ENCODE measurements at places on chromosomes 12 and 14. TPM values are rescaled to one million over a fixed set of nuclear protein-coding genes. Genes with fewer than 3 reads are reported as not detected.

DNA sequence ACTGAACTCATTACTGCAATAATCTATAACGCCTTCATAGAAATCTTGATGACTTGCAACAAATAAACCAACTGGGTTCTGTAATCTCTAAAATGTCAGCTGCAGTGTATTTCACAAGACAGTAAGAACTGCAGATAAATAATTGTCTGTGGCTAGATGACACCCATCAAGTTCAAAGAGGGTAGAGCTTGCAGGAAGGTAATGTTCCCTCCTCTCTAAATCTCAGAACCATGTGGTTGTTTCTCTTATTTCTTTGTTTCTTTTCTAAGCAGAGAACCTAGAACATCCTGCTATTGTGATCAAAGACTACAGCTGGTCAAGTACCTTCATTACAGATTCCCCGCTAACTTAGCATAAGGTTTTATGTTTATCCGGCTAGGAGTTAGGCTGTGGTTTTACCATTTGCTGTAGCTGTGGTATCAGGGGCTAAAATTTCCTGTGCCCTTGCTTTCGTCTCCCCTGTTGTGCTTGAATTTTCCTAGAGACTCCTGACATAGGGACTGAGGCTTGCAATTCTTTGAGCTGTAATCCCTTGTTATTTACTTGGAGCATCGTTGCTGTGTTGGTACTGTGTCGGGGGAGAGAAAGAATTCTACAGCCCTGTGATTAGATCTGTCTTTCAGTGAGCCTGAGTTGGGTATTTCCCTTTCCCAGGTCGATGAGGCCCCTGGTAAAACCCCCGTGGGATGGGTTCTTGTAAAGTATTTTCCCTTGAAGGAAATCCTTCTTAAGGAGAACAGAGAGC, 253.1 kb upstream of the BTG1 start:
- no peak for DNase-seq

DNA sequence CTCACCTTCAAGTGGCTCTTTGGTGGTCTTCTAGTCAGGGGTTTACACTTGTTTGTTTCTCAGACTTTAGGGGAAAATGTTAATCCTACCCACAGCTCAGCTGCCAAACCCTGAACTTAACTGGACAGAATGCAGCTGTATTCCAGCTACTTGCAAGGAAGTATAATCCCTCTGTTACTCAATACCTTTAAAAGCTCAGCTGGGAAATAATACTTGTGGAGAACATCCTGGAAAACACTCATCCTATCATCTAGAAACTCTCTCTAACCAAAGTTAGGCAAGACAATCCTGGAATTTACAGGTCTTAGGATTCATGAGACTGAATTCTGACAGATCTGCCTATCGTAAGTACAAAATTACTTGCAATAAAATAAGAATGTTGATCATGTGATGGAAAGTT, 404.1 kb downstream of the ADAMTS20 start:
- peak; percentile 5 for DNase-seq

DNA sequence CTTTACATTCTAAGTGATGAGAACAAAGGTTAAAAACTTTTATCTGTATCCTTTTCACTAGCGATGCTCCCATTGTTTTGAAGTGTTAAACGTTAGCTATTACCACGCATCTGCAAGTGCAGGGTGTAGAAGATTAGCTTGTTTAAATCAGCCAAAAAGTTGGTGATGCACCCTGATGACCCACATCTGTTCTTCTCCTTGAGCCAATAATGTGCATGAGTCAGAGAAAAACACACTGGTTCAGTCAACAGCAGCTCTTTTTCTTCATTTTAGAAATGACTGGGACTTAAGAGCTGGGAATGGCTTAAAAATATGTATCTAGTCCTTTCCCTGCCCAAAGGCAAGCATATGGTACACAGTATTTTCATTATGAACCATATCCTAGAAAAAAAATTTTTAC, 323.5 kb upstream of the PDE3A start:
- peak; percentile 56 for DNase-seq

Gene ATXN3
- 75.6 TPM for total RNA-seq

DNA sequence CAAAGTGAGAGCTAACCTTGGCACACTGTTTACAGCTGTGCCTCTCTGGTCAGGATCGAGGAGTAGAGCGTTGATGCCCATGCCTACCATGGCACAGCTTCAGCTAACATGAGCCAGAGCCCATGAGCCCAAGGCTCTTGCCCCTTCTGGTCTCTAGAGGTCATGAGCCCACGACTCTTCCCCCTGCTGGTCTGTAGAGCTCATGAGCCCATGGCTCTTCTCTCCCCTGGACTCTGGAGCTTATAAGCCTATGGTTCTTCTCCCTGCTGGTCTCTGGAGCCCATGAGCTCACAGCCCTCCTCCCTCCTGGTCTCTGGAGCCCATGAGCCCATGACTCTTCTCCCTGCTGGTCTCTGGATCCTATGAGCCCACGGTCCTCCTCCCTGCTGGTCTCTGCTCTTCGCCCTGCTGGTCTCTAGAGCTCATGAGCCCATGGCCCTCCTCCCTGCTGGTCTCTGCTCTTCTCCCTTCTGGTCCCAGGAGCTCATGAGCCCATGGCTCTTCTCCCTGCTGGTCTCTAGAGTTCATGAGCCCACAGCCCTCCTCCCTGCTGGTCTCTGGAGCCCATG, 16.6 kb upstream of the CLMN start:
- no peak for DNase-seq

DNA sequence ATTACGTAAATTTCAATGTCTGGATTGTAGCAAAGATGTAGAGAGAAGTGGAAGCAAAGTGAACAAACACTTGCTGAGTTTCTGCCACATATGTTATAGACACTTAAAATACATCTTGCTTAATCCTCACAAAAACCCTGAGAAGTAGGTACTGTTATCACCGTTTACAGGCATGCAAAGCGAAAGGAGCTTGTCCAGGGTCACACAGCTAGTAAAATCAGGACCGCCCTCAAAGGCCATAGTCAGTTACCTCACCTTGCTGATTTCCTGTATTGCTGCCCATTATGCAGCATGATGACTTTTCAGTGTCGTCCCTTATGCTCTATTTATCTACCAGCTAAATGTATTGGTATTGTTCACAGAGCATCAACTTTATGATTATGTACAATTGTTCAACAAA, 39.8 kb downstream of the TRHDE start:
- no peak for DNase-seq

DNA sequence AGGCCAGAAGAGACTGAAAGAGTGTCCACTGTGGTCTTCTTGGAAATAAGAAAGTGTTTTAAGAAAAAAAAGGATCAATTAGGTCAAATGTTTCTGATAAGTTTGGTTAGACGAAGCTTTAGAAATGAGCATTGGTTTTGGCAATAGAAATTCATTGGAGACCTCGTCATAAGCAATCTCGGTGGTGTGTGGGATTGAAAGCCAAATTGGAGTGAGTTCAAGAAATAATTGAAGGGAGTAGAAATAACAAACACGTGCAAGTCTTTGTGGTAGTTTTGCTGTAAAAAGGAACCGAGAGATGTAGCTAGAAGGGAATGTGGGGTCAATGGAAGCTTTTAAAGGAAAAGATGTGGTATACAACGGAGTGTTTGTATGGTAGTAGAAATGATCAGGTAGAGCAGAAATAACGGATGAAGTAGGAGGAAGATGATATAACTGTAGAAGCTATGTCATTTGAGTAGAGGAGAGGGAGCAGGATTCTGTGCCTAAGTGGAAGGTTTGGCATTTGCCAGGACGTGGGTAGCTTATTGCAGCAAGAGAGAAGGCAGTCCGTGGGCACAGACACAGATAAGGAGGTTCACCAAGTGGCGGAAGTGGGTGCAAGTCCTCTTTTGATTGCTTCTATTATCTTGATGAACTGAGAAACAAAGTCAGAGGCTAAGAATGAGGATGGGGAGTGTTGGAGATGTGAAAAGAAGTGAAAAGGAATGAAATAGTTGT, 146.2 kb downstream of the DACT1 start:
- no peak for DNase-seq

GRCh38 chr12:125014526-125014925, 21.1 kb downstream of the BRI3BP start:
- DNase-seq, result no peak

DNA sequence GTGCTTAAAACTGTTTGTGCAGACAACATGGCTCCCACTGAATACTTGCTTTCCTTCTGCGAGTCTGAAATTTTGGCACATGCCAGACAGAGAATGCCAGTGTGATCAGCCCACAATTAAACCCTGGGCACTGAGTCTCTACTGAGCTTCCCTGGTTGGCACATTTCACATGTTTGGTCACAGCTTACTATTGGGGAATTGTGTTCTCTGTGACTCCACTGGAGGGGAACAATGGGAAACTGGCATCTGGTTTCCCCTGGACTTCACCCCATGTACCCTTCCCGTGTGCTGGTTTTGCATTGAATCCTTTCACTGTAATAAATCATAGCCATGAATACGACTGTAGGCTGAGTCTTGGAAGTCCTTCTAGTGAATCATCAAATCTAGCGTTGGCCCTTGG, 64.9 kb downstream of the EFCAB11 start:
- DNase-seq, result no peak

DNA sequence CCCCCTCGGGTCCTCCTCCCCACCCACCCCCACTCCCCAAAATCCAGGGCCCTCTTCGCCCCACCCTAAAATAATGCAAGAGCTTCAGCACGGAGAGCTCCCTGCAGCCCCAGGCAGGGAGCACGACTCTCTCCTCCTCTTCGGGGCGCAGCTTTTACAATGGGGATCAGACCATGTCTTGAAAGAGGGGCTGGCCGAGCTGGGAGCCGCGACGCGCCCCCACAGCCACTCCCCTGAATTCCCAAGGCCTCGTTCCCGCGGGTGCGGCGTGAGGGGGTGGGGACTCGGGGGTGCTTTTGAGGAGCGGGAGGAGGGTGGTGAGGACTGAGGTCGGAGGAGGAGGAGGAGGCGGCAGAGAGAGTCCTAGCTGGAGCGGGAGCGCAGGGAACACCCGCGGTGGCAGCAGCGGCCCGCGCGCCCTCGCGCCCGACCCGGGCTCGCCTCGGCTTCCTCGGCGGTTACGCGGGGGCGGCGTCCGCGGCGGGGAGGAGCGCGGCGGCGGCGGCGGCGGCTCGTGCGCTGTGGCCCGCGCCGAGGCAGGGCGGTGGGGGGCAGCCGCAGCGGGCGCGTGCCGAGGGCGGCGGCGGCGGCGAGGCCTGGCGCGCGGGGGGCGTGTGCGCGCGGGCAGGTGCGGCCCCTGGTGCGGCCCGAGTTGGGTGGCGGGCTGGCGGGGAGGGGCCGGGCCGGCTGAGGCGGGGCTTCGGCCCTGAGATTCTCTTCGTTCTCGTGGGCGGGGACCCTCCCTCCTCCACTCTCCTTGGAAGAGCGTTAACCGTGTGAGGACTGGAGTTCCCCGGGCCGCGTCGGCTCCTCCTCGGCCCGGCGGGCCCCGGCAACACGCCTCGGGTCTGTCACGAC, at the start of gene ANKS1B:
Gene ANKS1B, minus strand, starts transcription at position 666 of the 858 bp plus-strand sequence. CDS start 699 bp downstream, outside the sequence.
- peak; percentile 63 for DNase-seq

Gene TMEM119
- total RNA-seq, result 93.2 TPM

GRCh38 chr14:24334431-24335291, at the start of gene ADCY4:
ADCY4 (minus strand) TSS chr14:24335071; CDS start chr14:24334652, 419 bp downstream.
- peak; percentile 50 for DNase-seq

GRCh38 chr12:131917711-131918306, 11.3 kb upstream of the PUS1 start:
- DNase-seq, result no peak

- DNase-seq, result peak; percentile 55
These were observed 6.9 kb downstream of the FLRT2 start for GRCh38 chr14:85536833-85537190.

Gene CCDC177
- total RNA-seq, result not detected

- peak; percentile 27 for DNase-seq
These were observed 186.8 kb downstream of the FUT8 start for GRCh38 chr14:65599375-65599774.

Gene SLC17A8
- total RNA-seq, result not detected

DNA sequence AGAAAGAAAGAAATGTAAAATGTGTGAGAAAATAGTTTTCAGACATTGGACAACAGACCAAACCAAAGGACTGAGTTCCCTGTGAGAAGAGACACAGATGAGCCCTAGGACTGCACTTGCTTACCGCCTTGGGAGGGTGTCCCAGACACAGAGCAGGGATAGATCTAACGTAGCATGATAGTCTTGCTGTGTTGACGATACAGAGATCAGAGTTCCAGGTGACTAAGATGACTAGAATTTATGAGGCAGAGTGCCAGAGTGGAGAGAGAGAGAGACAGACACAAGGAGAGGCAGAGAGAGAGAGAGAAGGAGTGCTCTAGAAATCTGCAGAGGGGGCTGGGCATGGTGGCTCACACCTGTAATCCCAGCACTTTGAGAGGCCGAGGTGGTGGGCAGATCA, 148.2 kb upstream of the LMNTD1 start:
- DNase-seq, result peak; percentile 37

Gene CLBA1
- total RNA-seq, result 10.4 TPM

Gene TDRD9
- total RNA-seq, result not detected

GRCh38 chr14:31881531-31882310, 195.4 kb upstream of the ARHGAP5 start:
- DNase-seq, result peak; percentile 78

DNA sequence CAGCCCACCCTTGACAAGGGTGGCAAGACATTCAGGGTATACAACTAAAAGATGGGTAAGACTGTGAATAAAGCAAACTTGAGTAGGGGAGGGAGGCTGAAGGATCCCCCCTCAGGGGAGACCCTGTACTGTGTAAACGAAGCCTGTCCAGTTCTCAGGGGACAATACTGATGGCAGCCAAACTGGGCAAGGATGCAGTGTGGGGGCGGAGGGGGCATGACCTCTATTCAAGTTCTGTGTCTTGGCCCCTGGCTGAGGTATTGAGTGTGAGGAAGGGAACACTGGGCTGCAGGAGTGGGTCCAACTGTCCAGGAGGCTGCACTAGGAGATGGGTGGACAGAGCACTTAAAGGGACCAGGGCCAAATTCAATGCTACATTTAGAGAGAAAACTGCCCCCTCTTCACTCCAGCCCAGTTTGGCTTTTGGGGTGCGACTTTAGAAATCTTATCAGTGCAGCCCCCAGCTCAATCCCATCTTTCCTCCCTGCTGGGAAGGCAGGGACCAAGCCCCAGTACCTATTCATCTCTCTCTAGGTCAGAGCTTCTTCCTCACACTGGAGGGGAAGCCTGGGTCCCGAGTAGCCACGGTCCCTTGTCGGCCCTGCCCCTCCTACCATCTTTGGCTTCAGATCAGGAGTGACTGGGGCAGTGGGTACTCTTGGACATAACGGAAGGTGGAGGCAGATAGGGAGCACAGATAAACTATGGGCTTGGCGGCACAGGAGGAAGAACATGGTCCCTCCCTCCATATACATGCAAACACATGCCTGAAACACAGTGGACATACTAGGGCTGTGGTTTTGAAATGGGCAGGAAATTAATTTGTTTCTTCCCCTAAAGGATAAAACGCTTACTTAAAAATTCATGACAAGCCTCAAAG, 11.8 kb downstream of the SLC39A5 start:
- DNase-seq, result no peak

Data from GM23248 (cell line).